ENCODE measurements at places on chromosomes 6 and 20.

DNA sequence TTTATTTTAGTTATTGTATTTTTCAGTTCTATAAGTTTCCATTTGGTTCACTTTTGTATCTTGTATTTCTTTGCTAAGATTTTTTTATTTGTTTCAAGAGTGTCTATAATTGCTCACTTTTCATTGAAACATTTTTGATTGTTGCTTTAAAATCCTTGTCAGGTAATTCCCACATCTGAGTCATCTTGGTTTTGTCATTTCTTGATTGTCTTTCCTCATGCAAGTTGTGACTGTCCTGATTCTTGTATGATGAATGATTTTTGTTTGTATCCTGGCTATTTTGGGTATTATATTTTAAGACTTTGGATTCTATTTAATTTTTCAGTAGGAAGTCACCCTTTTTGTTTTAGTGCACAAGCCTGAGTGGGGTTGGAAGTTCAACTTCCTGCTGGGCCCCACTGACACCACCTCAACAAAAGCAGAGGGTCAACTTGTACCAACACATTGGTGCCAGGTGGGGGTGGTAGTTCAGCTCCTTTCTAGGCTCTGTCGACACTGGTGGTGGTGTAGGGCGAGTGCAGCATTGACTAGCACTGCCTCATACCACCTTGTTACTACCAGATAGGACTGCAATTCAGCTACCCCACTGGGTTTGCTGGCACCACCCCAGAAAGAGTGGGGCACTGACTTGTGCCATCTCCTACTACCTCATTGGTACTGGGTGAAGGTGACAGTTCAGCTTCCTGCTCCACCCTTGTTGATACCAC lies 8.8 kb downstream of the RSPH3 start:
- DNase-seq: no peak

DNA sequence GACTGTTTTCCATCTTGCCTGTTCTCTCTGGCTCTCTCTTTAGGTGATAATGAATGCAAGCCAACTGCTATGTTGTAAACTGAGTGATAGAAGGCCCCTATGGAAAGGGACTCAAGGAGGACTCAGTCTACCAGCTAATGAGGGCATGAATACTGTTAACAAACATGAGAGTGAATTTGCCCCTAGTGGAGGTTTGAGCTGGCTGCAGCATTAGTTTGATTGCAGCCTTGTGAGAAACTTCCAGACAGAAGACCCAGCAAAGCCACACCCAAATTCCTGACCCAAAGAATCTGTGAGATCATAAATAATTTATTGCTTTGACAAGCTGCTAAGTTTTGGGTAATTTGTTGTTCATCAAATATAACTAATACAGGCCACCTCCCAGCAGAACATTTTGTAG lies 50.0 kb upstream of the PLCB1 start:
- no peak for DNase-seq

- peak; percentile 60 for DNase-seq
These were observed 661 bp upstream of the HEBP2 start for GRCh38 chr6:138403324-138403800.

DNA sequence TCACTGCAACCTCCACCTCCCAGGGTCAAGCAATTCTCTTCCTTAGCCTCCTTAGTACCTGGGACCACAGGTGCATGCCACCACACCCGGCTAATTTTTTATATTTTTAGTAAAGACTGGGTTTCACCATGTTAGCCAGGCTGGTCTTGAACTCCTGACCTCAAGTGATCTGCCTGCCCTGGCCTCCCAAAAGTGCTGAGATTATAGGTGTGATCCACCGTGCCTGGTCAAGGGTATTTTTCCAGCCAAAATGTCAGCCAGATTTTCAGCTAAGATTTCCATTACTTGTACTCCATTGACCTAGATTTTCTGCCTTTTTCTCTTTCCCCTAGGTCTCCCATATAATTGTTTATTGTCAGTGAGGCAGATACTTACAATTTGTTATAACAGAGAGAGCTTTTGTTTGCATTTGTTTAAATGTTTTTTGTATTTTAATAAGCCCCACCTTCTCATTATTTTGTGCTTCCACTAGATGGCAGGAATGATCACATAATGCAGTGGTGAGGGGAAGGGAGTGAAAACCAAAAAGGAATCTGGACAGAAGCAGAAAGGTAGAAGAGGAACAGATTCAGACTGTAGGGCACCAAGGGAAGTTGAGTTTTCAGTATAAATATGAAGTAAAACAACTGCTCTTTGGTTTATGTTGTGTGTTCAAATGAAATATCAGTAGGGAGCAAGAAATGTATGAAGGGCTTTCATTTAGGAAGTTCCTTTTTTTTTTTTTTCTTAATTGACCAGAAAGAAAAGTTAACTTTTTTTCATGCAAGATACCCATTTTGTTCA lies 29.7 kb downstream of the RPF2 start:
- no peak for DNase-seq

GRCh38 chr6:16434885-16435284 lies 196.5 kb downstream of the GMPR start:
- no peak for DNase-seq

DNA sequence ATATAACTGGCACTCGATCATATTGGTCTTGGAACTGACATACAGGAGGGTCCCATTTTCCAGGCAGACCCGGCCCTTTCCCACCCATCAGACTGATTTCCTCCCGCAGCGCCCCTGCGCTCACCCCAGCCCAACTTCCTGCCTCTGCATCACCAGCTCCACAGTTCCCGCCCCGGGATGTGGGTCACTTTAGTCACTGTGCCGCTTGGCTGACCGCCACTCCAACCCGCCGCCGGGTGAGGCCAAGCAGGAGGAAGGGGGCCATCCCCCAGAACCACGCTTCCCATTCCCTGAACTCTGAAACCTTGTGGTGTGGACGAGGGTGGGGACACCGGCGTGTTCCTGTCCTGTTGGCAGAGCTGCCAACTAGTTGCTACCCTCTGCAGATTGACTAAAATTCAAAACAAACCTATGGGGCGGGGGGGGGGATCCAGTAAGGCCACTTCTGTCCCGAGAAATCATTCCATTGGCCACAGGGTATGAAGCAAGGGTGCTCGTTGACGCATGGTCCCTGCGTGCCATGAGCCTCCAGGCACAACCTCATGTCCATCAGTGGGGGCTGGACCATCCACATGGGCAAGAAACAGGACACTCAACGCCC lies 12.3 kb downstream of the TGM2 start:
- DNase-seq: peak; percentile 78

DNA sequence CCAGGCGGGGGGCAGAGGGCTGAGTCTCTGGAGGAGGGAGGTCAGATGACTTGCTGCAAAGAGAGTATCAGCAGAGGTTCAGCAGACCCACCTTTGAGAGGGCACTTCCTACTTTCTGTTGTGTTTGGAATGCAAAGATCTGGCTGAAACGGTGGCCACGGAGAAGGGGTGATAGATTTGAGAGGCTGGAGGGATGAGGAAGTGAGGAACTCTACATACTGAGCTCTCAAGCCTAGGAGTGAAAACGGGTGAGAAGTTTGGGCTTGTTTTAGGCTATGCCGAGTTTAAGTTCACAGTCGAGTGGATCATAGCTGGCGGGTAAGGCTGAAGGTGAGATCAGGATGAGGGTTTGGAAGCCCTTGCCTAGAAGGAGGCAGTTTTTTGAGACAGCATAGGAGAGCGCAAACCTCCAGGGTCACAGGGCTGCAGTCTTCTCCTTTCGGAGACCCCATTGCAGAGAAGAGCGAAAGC lies 477 bp upstream of the ITPA start:
- DNase-seq: no peak

DNA sequence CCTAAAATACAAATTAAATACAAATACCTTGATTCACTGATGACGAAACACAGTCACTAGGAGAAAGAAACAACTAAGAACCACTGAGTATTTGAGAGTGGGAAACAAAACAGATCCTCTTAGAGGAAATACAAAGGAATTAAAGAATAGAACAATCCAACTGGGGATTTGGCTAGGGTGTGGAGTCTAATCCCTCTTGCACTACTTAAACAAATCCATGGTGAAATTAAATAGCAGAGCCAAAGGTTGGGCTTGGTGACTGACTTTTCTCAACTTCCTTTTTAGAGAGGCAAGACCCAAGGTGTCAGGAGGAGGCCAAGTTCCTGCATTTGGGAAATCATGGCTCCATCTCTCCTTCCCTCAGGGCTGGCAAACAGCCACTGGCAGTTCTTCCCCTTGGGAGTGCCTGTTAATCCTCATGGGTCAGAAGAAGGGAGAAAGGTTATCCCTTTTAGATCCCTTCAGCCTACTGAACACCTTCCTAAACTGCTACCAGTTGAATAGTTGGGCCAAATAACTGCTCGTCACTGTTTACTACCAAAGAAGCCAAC lies 101.2 kb upstream of the TRAF3IP2 start:
- DNase-seq: no peak

GRCh38 chr6:436308-437036 lies 44.9 kb downstream of the IRF4 start:
- no peak for DNase-seq

- DNase-seq: no peak
These were observed 6.7 kb downstream of the TCEA2 start for GRCh38 chr20:64069614-64070243.

DNA sequence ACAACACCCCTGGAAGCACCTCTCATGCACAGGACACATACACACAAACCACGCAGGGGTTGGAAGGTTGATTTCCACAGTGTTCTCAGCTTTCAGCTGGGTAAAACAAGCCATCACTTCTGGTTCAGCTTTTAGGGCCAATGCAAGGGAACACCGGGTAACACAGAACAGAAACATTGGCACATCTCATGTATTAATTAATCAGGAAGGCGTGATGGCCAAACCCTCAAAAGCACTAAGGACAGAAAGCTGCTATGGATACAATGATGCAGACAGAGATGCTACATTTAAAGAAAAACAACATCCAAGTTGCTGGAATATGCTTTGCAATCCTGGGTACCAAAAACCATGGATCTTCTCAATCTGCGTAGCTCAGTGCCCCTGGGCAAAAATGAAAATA lies 104.3 kb upstream of the BEND6 start:
- no peak for DNase-seq

GRCh38 chr20:6121504-6121903 lies 1.3 kb downstream of the FERMT1 start:
- DNase-seq: no peak

All from right forelimb (tissue), 1 donor.